ENCODE measurements at places on chromosomes 4 and X. TPM values are rescaled to one million over a fixed set of nuclear protein-coding genes. Genes with fewer than 3 reads are reported as not detected.

DNA sequence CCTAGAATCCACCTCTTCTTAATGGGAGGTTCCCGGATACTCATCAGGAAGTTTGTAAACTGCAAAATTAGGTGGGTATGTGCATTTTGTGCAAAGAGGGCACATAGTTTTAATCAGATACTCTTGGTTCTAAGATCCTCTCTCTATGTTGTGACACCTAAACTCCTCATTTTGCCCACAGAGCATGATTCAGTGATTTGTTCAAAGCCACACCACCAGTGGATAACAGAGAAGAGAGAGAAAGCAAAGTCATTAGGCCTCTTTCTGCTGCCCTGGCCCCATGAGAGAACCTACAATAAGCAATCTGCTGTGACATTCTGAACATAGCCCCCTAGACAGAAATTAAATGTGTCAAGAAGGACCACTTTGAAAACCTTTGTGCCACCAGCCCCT lies 72.3 kb upstream of the STIM2 start:
- no peak overlapping the region for H3K27ac ChIP-seq
- DNase-seq = no peak
- peaks cover 4% of the 10 kb centered on the region for H3K36me3 ChIP-seq
- H3K27me3 ChIP-seq = no peaks in the 10 kb centered on the region
- H3K4me3 ChIP-seq = no peak overlapping the region

GRCh38 chrX:57044245-57044644 lies 48.9 kb upstream of the SPIN3 start:
- no peaks in the 10 kb centered on the region for H3K27me3 ChIP-seq
- no peaks in the 10 kb centered on the region for H3K4me1 ChIP-seq
- no peak for DNase-seq
- H3K27ac ChIP-seq = no peak overlapping the region
- H3K36me3 ChIP-seq = no peaks in the 10 kb centered on the region

- peaks cover 17% of the 10 kb centered on the region for H3K4me1 ChIP-seq
- peak overlapping the region; percentile 66 for H3K27ac ChIP-seq
- H3K36me3 ChIP-seq = no peaks in the 10 kb centered on the region
- no peaks in the 10 kb centered on the region for H3K27me3 ChIP-seq
- DNase-seq = no peak
- no peak overlapping the region for H3K4me3 ChIP-seq
These were observed 276.7 kb upstream of the DIAPH2 start for GRCh38 chrX:96407981-96408380.

GRCh38 chr4:167234316-167234881 lies at the start of gene SPOCK3:
TSS of gene SPOCK3 (minus strand) at chr4:167234494.
- peak; percentile 33 for DNase-seq
- H3K4me3 ChIP-seq = peak within 1 kb of the TSS; percentile 84
- H3K27ac ChIP-seq = peak within 1 kb of the TSS; percentile 88
- peaks cover 11% of the 10 kb centered on the region for H3K4me1 ChIP-seq
- H3K36me3 ChIP-seq = no peaks in the 10 kb centered on the region

GRCh38 chr4:24322995-24323394 lies 261.4 kb downstream of the DHX15 start:
- H3K27me3 ChIP-seq = peaks cover 80% of the 10 kb centered on the region
- no peak overlapping the region for H3K27ac ChIP-seq
- H3K4me3 ChIP-seq = no peak overlapping the region
- DNase-seq = no peak
- peaks cover 2% of the 10 kb centered on the region for H3K4me1 ChIP-seq

- H3K4me3 ChIP-seq = no peak overlapping the region
- no peak for DNase-seq
- H3K27me3 ChIP-seq = no peaks in the 10 kb centered on the region
- H3K27ac ChIP-seq = no peak overlapping the region
These were observed 207.4 kb downstream of the ADAM29 start for GRCh38 chr4:175125410-175126068.

GRCh38 chr4:139922406-139923024 lies 231.5 kb downstream of the MAML3 start:
- no peak for DNase-seq
- no peak overlapping the region for H3K4me3 ChIP-seq
- H3K4me1 ChIP-seq = peaks cover 59% of the 10 kb centered on the region

The CT83 gene
- total RNA-seq = not detected

The TMPRSS11B gene
- not detected for total RNA-seq

The SPANXD gene
- total RNA-seq = not detected

The UBL4A gene
- 17.7 TPM for total RNA-seq

The CPZ gene
- 0.29 TPM for total RNA-seq

Measured in progenitor cell of endocrine pancreas (in vitro differentiated cells).